ENCODE measurements at places on chromosomes 2 and 18.

DNA sequence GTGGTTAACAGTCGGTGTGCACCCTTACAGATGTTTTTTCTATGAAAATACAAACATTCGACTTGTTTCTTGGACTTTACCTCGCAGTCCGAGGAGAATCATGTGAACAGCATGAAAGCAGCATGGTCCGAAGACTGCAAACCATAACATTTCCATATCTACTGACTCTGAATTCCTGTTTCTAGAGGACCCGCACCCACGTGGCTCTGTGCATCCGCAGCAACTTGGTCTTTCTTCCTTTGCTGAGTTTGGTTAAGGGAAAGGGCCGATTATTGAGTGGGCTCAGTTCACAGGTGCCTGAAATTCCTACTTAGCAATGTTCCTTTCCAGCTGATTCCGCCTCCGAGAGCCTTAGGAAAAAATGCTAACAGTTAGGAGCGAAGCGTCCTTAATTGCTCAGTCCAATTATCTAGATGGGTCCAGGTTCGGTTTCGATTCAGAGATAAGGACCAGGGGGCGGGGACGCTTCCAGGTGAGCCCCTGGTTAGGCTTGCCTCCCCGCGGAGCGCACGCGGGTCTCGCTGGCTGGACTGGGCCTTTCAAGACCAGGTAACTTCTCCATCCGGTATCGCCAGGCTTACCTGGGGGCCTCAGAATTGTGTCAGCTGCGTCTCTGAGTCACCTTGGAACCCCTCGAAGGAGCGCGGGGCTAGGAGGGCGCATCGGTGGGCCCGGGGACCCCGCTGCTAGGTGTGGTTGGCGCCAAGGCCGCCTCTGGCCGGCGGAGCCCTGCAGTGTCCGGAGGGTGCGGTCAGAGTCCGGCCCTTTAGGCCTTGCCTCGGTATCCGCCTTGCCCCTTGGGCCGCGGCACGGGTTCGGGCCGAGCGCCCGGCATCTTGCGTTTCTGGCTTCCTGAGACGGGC lies 1.1 kb upstream of the B3GNT2 start:
- DNase-seq = no peak

DNA sequence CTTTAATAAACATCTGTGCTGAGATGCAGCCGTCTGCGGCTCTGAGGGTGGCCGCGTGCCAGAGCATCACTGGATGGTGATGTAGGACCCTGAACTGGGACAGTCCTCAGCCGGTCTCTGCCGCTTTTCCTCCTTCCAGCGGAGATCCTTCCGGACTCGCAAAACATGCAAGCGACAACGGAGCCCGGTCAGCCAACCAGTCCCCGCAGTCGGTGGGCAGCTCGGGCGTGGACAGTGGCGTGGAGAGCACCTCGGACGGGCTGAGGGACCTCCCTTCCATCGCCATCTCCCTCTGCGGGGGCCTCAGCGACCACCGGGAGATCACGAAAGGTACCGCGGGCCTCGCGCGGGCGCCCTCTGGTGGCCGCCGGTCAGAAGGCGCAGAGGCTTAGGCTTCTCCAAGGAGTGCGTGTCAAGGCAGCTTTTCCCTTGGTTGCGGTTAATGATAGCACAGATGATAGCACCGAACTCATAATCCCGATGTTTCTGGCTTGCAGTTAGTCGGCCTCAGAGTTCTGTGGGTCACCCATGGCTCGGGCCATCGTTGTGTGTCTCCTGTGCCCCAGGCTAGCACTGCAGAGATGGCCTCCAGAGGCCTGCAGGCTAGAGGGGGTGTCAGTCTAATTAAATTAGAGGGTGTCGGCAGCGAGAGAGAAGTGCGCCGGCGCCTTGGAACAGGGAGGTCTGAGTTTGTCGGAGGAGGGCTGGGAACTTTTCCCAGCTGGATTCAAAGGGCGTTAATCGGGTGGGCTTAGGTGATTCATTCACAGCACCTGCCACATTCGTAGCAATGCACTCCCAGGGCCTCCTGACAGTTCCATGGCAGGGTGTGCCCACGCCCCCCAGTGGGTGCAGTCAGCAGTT lies 38.5 kb downstream of the LPIN1 start:
- peak; percentile 80 for DNase-seq

DNA sequence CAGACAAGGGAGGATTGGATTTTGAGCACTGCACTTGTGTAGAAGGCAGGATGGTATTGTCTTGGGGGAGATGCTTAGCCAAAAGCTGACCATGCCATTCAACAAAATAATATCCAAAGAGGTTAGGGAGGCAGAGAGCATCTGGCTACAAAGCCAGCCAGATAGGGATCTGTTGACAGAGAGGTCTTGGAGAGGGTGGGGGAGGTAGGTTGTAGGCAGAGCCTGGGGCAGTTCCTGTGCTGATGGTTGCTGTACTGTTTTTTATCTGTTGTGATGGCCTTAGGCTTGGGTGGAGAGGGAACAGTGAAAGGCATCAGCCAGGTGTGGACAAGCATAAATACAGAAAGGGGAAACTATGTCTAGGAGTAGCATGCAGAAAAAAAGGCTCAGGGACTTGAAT lies 100.9 kb downstream of the AQP4 start:
- DNase-seq = no peak

- DNase-seq = no peak
Observed at GRCh38 chr18:8296886-8297616, 312.2 kb upstream of the RAB12 start.

DNA sequence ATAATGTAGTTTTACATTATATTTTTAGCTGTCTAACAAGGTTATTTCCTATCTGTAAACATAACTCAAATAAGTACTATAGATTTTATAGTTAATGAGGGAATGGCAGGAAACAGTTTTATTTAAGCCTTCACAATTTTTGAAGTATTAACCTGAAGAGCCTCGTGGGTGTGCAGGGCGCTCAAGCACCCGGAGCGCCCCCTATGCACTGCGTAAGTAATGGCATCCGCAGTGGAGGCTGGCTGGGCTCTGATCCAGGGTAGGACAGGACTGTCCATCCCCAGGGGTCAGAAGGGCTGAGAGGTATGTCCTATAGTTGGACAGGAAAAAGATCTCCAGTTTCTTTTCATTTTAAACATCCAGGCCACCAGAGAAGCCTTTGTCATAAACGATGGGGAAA lies 8.2 kb upstream of the GBX2 start:
- DNase-seq = no peak

Data from H9 (cell line).